IPS-NIHi11 (cell line): ENCODE measurements at places on chromosomes 6 and 20.
A peak's percentile ranks its signal among the peaks of the same experiment; 100 is the strongest.

GRCh38 chr20:41935259-41935791 lies 317.1 kb upstream of the CHD6 start:
- no peak for DNase-seq

GRCh38 chr20:44552950-44553908 lies 29.1 kb upstream of the PKIG start:
- no peak for DNase-seq

DNA sequence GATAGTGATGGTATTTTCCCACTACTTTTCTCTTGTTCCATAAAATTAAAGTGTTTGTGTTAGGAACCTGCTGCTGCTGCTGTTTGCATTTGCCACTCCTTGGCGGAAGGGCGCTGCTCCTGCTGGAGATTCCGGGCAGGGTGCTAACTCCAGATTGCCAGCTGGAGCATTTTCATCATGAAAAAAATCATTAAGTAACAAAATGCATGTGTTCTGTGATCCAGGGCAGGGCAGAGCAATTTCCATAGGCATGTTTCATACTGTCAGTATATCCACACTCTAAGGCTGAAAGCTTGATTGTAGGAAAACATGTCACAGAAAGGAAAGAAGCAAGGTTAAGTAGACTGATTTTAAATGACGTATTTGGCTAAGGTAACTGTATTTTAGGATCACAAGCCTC lies 24.0 kb downstream of the PBOV1 start:
- no peak for DNase-seq

- DNase-seq: peak; percentile 33
These were observed 190.0 kb downstream of the C6orf118 start for GRCh38 chr6:165119231-165120020.

DNA sequence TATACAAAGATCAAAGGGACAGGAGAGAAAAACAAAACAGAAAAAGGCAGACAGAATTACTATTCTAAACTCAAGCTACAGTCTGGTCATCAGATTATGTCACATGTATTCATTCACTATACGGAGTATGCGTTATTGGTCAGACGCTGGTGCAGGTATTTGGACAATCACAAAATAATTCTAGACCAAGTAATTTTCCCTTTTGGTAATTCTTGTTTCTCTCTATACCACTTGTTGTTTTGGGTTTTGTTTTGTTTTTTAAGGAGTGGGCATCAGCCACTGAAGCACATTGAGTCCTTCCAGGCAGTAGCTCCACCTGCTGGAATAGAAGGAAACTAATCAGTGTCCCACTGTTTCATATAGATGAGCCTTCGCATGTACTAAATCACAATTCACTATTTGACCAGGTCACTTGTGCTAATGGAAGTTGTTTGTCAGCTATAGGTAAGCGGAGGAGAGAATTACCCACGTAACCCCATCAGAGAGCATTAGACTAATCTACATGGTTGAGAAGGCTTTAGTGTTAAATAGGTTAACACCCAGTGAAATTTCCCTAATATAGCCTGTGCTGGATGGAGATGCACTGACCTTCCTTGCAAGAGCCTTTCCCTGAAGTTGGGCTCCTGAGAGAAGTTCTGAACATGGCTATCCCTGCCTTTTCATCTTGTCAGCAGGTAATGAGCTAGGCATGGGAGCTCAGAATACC lies 77.9 kb downstream of the TNFAIP3 start:
- peak; percentile 72 for DNase-seq

- DNase-seq: no peak
These were observed 13.9 kb downstream of the PI16 start for GRCh38 chr6:36968266-36968977.

DNA sequence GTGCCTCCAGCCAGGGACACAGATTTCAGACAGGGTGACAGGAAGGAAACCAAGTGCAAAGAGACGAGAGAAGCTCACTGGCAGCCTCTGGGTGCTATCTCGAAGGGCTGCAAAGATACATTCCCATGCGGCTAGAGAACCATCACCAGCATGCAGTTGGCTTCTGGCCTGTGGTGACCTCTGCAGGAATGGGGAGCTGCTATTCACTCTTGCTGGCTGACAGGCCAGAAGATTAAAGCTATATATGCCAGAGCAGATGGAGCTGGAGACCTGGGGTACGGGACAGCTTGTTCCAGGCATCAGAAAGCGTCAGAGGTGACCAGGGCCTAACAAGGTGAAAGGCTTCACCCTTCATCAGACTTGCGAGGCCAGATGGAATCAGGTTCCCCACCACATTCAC lies 20.0 kb downstream of the MAP1LC3A start:
- no peak for DNase-seq

DNA sequence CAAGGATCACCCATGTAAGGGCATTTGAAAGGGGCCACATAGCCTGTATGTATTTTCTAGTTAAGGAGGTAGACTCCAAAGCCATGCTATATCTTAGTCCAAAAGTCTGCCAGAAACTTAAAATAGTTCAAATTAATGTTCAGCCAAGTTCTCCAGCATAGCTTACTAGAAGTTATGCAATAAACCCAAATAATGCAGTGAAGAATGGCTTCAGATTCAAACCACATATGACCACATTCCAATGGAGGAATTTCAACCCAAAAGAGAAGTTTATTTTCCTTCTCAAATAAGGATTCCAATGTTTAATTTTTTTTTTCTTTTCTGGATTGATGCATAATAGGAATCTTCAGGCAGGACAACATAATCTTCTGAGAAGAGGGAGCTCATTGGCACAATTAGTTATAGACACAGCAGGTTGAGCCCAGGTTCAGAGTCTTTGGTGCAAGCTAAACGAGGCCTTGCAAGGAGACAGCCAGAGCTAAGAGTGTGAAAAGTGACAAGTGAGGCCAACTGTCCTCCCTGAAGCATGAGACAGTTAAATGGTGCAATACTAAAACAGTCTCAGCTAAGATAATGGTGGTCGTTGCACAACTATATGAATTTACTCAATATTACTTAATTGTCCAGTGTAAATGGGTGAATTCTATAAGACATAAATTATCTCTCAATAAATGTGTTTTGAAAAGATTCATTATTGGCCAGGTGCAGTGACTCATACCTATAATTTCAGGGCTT lies 598.8 kb upstream of the CDH4 start:
- DNase-seq: no peak

DNA sequence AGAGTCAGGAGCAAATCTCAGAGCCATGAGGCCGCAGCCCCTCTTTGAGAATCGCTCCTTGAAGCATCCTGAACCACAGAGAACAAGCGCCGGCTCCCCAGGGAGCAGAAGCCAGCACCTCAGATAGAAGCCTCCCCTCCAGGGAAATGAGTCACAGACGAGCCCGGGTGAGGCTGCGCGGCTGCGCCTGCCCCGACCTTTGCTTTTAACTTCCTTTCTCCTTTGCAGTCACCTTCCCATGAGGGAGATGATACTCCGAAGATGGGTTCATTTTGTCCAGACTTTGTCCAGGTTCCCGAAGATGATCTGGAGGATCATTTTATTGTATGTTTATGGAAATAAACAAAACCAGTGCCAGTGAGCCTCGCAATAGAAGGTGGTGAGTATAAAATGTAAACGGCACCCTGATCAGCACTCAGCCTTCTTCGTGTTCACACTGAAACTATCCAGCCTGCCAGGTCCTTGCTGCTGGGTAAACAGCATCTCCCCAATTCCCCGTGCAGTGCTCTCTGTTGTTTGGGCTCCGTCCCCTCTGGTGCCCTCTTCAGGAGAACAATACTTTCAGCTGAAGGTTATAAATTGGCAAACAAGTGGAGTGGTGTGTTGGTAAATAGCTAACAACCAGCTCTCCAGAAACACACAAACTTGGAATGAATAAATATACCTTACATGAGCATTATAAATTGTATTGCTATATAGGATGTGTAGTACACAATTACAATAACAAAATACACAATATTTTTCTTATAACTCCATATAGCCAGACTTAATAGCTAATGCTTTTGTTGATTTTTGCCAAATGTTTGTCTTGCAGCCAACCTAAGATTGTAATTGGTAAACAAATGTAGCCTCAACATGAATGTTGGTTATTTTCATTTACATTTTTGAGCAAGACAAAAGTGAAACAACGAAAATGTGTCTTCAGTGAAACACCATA lies 41.4 kb upstream of the TMEM181 start:
- DNase-seq: peak; percentile 80

GRCh38 chr6:110628330-110628729 lies 151.9 kb upstream of the SLC22A16 start:
- no peak for DNase-seq

DNA sequence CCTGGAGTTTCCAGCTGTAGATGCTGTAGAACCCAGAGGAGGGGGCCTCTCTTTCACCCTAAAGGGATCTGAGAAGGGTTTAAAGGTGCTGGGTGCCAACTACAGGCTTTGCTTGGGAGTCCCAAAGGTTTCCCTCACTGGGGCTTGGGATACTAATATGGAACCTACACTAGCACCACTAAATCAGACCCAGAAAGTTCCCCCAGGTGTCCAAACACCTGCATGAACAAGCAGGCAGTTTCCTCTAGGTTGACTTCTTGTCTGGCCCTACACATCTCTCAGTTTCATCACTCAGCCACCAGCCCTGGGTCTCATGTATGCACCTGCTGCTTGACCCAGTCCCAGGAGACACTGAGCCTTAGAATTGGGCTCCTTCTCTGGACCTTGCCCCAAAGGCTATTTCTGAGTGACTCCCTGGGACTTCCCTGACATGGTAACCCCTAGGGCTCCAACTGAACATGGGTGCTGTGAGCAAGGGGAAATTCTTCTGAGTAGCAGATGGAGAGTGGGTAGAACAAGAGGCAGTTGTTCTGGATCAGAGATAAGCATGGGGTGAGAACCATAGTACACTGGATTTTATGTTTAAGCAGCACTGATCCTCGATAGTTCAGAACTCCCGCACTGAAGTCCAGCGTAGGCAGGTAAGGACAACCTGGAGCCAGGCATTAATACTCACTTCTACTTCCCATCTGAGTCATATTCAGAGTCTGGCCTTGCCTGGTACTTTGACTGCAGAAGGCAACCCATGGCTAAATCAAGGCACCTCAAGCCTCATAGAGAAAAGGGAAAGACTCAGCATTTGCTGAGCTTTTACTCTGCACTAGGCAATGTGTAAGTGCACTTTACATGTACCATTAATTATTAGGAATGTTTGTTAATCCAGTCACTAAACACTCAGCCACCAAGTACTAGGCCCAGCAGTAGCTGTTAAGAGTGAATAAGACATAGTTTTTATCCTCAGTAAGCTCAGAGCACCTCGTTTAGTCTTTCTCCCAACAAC lies 16.8 kb downstream of the BCL2L1 start:
- no peak for DNase-seq

GRCh38 chr6:21070620-21071019 lies 522.9 kb upstream of the SOX4 start:
- no peak for DNase-seq

DNA sequence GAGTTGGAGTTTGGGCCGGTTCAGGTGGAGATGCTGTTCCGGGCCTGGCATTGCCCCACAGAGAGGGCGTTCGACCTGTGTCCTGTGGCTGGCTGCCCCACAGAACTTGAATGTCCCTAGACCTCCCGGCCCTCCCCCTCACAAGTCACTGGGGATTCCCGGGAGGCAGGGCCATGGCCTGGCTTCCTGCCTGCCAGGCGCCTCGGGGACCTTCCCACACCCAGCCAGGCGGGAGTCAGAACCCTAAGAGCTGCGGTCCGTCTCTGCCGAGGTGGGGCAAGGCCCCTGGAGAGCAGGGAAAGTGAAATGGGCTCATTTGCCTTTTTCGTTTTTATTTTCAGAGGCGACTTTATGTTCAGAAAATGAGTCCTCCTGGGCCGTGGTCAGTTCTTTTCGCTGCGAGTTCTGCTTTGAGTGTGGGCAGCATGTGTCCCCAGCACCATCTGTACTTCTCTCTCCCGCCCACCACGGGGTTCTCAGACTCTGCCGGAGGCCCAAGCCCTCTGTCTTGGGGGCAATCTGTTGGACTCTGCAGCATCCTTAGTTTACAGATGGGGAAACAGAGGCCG lies 8.5 kb downstream of the RBM38 start:
- no peak for DNase-seq

- DNase-seq: peak; percentile 98
These were observed at the start of gene KDM1B for GRCh38 chr6:18155150-18155863. Gene KDM1B (plus strand): TSS chr6:18155422. CDS start chr6:18159896, 4,474 bp downstream.

GRCh38 chr20:21936720-21937380 lies 231.4 kb downstream of the PAX1 start:
- DNase-seq: peak; percentile 16

GRCh38 chr20:49846206-49846807 lies 33.7 kb downstream of the SLC9A8 start:
- DNase-seq: peak; percentile 60

DNA sequence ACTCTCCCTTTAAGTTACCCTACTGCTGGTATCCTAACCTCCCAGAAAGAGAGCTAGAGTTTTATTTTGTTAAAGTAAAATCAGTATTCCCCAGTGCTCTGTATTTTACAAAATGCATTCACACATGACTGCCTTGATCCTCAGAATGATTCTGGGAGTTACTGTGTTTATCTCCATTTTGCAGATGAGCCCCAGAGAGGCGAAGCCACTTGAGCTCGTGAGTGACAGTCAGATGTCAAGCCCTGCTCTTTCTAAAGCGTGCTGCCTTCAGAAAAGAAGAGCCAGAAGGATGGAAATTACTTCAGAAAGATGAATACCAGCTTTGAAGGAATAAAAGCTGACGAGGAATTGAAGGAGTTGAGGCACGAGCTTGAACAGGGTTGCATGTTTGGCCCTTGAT lies 14.1 kb upstream of the OSER1 start:
- no peak for DNase-seq

GRCh38 chr6:74167511-74167910 lies 471.5 kb downstream of the CD109 start:
- DNase-seq: no peak

- DNase-seq: no peak
These were observed 37.6 kb upstream of the IRF4 start for GRCh38 chr6:353642-354614.

GRCh38 chr6:20159781-20160540 lies 52.3 kb downstream of the MBOAT1 start:
- no peak for DNase-seq

GRCh38 chr6:159106627-159107241 lies 61.9 kb upstream of the TAGAP start:
- peak; percentile 62 for DNase-seq

DNA sequence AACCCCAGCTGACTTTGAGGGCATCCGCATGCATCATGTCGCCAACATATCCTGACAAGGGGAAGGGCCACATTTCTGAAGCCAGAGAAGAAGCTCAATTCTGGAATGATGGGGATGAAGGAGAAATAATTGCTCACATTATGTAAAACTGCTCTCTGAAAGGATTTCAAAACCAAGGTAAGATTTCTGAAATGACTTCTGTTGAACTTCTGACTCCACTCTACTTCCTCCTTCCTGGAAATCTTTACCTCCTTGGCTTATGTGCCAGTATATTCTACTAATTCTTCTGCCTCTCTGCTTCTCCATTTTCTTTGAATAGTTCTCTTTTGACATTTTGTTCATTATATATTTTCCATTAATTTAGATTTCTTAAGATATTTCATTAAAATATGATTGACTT lies 31.9 kb downstream of the HLA-DPB1 start:
- no peak for DNase-seq

GRCh38 chr6:163954088-163954775 lies 539.7 kb downstream of the QKI start:
- DNase-seq: no peak

- DNase-seq: no peak
These were observed 31.8 kb upstream of the FOXO3 start for GRCh38 chr6:108528878-108529277.
